ENCODE measurements at places on chromosomes 12 and 14.

GRCh38 chr12:109727746-109728726 lies 14.4 kb downstream of the FAM222A start:
- no peak for DNase-seq

- DNase-seq, result no peak
Observed at GRCh38 chr12:91422811-91423692, 240.4 kb upstream of the DCN start.

GRCh38 chr12:109304485-109304884 lies 4.6 kb downstream of the FOXN4 start:
- no peak for DNase-seq

DNA sequence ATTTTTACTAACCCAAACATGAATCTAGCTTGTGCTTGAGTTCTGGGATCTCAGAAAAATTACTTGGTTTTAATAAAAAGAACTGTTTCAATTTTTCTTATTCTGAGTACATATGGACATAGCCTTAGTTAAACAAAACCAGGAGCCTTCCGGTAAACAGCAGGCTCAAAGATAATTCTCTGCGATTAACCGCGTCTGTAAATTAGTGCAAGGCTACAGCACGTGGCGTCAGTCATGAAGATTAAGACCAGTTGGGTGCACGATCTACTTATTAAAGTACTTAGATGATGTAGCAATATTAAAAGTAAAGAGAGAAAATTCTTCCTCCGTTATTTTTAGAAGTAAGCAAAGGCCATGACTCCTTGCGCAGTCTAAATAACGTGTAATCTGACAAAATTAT lies 700 bp downstream of the KCNJ8 start:
- DNase-seq, result no peak

GRCh38 chr14:103736546-103737431 lies 21.2 kb downstream of the ZFYVE21 start:
- DNase-seq, result no peak

- no peak for DNase-seq
Observed at GRCh38 chr12:130394906-130395305, 57.2 kb downstream of the PIWIL1 start.

All from activated T-helper 1 cell treated with anti-CD3 and anti-CD28 coated beads, Interleukin-2, amount 50 U/mL, for 16 hours (primary cell).